ENCODE measurements at places on chromosomes 1 and 21. TPM values are rescaled to one million over a fixed set of nuclear protein-coding genes. Genes with fewer than 3 reads are reported as not detected.

Gene CLDN17
- not detected for total RNA-seq

Gene TRIM46
- total RNA-seq, result 1.1 TPM

- DNase-seq, result no peak
These were observed 182.0 kb downstream of the CDC42BPA start for GRCh38 chr1:227136210-227136820.

DNA sequence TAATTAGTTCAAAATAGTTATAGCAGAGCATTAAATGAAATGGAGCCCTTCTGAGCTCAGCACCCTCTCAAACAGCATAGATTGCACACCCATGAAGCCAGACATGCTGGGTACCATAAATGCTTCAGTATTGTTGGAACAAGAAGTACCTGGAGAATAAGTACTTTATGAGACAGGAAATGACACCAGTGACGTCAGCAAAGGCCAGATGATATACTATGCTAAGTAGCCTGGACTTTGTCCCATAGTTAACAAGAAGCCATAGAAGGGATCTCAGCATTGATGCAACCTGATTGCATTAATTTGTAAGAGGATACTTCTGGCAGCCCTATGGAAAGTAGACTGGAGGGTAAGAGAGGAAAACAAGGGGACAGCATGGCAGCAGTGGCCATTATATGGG, 16.3 kb upstream of the GADD45A start:
- no peak for DNase-seq

GRCh38 chr1:205571747-205572146, 60.1 kb downstream of the ELK4 start:
- DNase-seq, result no peak

GRCh38 chr1:114109981-114110380, 43.7 kb downstream of the SYT6 start:
- no peak for DNase-seq
